Spinal cord (tissue), 10 donors: ENCODE measurements at places on chromosomes 3 and 15. TPM values are rescaled to one million over a fixed set of nuclear protein-coding genes. Genes with fewer than 3 reads are reported as not detected.

Gene MELTF
- 6.0 TPM for total RNA-seq

Gene SLC28A1
- total RNA-seq = 0.20 TPM

Gene PPP1R2
- 123 TPM for total RNA-seq

Gene GOLGA8G
- not detected for total RNA-seq

Gene ZIC1
- total RNA-seq = 514 TPM

Gene LYZL4
- not detected for total RNA-seq

Gene MED12L
- 11.9 TPM for total RNA-seq

Gene PLA2G4B
- 8.6 TPM for total RNA-seq

Gene DAZL
- total RNA-seq = not detected

Gene GHSR
- total RNA-seq = 0.40 TPM

Gene SLC27A2
- 2.7 TPM for total RNA-seq

Gene PRSS50
- 0.50 TPM for total RNA-seq

Gene SPATA12
- total RNA-seq = not detected

Gene HTR3E
- total RNA-seq = not detected

Gene KIF15
- 14.0 TPM for total RNA-seq

Gene NRROS
- 3.0 TPM for total RNA-seq

Gene MEX3B
- 9.8 TPM for total RNA-seq

Gene ACSBG1
- 43.3 TPM for total RNA-seq

Gene CYP19A1
- total RNA-seq = 1.4 TPM

Gene PLSCR2
- total RNA-seq = 0.22 TPM
